Activated T-helper 1 cell treated with anti-CD3 and anti-CD28 coated beads, Interleukin-2, amount 50 U/mL, for 16 hours (primary cell): ENCODE measurements at places on chromosomes 5 and 9.

DNA sequence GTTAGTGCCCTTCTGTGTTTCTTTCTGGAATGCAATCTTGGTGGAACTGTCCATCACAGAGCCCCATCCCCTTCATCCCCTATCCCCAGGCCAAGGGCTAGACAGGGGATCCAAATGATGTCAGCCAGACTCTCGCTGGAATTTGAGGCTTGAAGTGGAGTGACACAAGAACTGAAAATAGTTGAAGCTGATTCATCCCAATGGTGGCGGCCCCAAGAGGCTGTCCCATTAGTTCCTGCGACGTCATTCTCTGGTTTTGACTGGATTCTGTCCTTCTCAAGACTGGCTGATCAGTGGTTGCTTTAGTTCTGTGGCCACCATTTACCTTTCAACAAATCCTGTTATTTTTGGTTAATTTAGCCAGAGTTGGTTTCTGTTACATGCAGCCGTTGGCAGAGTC is 59.9 kb downstream of the SUB1 start:
- DNase-seq: no peak

DNA sequence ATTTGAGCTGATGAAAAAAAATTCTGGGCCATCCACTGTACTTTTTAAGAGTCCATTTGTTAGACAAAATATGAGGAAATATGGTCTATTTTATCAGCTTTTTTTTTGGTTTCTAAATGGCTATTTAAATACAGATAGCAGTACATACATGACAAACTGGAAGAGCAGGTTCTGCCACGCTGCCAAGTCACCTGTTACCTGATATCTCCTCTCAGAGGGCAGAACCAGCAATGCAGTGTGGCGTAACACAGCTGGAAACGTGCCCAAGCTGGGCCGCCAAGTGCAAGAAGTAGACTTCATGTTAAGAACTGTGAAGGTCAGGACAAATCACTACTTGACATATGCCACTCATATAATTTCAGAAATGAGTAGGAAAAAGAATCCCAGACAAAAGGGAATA is 8.1 kb downstream of the MCIDAS start:
- no peak for DNase-seq

DNA sequence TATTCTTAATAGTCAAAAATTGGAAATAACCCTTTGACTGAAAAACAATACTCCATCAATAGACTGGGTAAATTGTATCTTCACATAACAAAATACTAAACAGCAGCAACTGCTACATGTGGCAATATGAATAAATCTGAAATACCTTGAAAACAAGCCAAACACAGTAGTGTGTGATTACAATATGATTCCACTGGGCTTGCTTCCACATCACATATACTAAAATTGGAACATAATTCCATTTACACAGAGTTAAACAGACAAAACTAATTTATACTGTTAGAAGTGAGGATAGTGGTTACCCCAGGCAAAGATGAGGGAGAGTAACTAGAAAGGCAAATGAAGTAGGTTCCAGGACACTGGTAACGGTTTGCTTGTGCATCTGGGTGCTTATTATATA is 20.4 kb downstream of the FNIP1 start:
- DNase-seq: no peak

- no peak for DNase-seq
These were observed 4.9 kb upstream of the PAX5 start for GRCh38 chr9:37038943-37039464.

DNA sequence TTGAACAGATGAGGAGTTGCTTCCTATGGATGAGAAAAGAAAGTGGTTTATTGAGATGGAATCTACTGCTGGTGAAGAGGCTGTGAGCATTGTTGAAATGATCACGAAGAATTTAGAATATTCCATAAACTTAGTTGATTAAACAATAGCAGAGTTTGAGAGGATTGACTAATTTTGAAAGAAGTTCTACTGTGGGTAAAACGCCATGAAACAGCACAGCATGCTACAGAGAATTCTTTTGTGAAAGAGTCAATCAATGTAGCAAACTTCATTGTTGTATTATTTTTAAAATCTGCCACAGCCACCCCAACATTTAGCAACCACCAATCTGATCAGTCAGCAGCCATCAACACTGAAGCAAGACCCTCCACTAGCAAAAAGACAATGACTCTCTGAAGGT is 309.1 kb downstream of the SPOCK1 start:
- DNase-seq: no peak

DNA sequence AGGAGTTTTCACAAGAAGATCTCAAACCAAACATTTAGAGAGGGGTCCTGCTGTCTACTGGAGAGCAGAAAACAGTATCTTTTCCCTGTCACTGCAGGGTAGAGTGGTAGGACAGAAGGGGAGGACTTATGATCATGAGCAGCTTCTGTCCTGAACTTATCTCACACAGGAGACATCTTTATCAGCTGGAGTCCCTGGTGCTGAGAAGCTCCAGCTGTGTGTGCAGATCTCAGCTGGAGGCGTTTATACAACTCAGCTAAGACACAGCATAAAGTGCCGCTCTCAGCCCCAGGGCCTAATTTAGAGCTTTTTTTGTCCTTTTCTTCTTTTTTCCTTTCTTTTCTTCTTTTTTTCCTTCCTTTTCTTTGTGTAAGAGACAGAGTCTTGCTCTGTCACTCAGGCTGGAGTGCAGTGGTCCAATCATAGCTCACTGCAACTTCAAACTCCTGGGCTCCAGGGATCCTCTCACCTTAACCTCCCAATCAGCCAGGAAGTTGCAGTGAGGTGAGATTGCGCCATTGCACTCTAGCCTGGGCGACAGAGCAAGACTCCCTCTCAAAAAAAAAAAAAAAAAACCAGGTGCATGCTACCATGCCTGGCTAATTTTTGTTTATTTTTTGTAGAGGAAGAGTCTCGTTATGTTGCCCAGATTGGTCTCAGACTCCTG is 31.9 kb downstream of the CCDC125 start:
- DNase-seq: no peak

DNA sequence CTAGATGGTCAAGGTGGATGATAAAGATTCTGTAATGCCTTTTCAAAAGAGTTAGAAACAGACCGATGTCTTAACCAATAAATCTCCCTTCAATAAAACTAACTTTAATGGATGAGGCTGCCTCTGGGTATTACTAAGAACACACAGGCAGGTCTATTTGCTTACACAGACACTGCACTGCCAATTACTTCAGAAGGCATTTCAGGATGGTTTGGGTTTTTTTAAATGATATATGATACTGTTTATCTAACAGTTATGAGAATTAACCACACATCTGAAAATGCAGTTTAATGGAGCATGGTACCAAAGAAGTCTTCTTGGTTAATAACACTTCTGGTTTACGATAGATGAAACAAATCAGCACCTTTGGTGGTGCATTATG is 367.9 kb upstream of the GRAMD2B start:
- no peak for DNase-seq

GRCh38 chr5:6342689-6343315 is 35.5 kb downstream of the MED10 start:
- DNase-seq: no peak

DNA sequence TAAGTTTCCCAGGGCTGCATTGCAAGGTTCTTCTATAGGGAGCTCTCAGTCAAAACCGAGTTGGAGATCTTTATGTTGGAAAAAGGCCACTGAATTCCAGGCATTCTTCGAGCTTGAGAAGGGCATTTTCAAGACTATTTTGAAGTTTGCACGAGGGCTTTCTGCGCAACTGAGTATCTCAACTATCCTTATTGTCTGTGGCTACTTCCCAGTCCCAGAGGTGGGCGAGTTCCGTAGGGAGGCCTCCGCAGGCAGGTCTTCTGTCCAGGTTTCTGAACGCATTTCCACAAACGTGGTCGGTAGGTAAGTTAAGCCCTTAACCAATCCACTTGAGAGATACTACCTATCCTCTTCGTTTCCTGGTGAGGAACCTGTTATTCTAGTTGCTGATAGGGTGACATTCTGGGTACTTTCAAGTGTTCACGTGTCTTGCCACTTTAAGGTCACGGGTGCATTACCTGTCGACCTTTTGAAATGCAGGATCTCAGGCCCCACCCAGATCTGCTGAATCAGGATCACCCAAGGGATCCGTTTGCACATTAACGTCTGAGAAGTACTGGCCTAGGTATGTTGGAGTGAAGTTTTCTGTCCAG is 51.4 kb upstream of the TJP2 start:
- DNase-seq: no peak

DNA sequence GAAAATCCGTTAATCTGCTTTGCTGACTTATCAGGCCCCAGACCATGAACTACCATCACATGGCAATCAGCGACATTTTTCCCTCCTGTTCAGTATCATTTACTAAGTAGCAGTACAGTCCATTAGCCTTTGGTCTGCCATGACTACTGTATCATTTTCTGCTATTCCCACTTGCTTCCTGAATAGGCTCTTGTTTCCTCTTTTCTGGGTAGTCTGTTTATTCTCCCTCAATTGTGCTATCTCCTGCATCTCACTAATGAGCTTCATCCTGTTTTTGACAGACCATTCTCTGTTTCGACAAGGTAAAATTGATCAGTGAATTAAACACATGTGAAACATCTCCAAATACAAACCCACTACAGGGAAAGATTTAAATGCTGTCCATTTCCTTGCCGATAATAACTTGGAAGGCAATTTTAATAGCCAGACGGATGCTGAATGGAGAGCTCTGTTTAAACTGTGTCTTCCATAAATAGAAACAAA is 263.5 kb upstream of the ANKRD55 start:
- no peak for DNase-seq

DNA sequence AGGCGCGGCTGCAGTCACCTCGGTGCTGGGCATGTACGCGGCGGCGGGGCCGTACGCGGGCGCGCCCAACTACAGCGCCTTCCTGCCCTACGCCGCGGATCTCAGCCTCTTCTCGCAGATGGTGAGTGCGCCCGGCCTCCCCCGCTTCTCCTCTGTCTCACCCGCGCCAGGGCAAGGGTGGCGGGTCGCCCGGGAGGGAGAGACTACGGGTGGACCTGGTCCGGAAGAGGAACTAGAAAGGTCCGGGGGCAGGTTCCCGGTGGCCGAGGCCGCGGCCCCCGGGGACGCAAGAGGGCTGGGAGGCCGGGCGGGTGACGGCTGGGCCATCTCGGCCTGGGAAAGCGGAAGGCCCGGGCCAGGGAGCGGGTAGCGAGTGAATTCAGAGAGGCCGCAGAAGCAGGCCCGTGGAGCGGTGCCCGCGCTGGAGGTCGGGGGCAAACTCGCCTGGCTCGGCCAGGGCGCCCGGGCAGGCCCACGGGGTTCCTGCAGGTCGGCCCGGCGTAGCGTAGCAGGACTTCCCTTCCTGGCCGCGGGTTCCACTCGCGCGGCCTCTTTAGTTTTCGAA is 711 bp downstream of the IRX1 start:
- DNase-seq: no peak

DNA sequence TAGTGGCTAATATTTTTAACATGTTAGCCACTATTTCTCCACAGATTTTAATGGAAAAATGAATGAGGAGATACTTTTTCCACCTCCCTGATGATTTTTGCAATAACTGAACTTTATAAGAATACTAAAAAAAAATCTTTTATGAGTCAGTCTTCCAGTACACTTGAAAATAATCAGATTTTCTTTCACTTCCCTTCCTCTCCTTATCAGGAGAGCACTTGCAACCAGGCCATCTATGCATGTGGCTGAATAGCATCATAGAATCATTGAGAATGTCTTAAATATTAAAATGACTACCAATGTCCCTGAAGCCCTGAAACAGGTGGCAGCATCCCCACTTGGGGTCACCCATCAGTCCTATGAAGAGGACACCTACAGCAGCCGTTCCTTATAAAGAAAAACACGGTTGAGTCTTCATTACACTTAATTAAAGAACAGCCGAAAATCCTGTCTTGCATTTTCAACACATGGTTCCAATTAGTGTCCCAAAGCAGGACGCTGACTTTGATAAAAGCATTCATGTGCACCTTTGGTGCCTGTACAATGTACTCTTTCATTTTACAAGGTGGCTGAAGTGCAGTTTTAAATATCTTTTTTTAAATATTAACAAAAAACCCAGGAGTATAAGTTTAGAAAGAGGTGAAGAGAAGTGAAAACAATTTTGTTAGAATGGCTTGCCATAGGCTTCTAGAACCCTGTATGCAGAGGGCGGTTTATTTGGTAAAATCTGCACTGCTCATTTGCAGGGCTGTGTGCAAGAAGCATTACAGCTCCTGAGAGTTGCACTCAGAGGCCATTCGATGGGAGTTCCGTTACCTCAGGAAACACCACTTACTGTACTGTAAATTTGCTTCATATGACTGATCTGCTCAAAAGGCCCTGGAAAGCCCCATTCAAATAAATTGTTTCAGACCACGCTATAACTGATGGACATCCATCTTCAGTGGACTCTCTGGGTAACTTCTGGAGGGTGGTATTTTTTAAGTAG is 106.9 kb upstream of the VCAN start:
- no peak for DNase-seq

DNA sequence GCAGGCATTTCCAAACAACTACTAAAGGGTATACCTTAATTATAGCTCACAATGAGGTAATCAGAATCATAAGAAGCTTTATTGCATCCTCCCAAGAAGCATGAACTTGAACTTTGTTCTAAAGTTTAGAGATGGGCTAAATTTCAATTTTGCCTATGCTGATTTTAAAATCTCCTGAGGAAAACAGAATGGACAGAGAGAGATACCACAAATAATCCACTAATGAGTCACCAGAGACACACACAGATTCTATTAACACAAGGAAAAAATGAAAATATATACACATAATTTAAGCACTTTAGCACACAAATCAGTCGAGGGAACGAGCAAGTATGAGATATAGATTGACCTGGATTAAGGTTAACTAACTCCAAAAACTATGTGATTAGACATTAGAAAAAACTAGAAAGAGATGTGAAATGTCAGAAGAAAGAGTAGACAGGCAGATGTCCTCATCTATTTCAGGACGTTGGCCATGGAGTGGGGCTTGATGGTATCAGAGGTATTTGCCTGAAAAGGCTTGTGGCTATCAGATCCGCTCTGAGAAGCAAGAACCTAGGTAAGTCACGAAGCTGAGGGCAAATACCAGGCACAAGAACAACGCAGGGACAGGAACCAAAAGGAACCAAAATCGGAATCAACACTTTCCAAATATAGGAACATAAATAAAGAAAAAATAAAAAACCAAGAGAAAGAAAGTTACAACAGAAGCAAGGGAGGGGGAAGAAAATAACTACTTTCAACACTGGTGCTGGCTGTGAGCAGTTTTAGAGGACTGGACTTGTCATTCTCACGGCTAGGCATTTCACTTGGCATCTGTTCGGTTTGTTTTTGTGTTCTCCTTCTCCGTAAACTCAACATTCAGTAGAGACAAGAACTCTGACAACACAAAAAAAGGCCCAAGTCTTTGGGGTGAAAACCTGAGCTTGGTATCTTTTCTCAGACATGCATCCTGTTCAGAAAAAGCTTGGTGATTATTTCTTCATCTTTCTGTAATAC is 294.6 kb upstream of the PUM3 start:
- DNase-seq: no peak

GRCh38 chr9:114218264-114219120 is 63.2 kb downstream of the COL27A1 start:
- no peak for DNase-seq
